ENCODE measurements at places on chromosomes 3 and 15.

DNA sequence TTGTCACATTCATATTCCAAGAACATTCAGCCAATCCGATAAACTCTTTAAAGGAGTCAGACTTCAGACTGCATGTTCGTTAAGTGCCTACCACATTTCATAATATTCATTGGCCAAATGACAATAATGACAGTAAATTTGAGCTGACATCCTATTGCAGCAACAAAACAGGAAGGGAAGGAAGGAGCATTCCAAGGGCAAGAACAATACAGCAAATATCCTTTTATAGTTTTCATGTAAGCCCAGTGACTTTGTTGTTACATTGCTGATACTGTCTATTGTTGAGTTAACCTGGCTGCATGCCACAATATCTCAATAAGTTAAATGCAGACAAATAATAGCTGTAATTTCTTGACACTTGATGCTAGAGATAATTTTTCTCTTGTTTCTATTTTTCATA lies 16.4 kb upstream of the CBLB start:
- no peak for DNase-seq

GRCh38 chr3:68972358-68972979 lies 40.1 kb upstream of the TAFA4 start:
- no peak for DNase-seq

GRCh38 chr15:67080118-67080899 lies 14.9 kb downstream of the SMAD3 start:
- no peak for DNase-seq

GRCh38 chr3:178001670-178002101 lies 534.5 kb upstream of the KCNMB2 start:
- no peak for DNase-seq

DNA sequence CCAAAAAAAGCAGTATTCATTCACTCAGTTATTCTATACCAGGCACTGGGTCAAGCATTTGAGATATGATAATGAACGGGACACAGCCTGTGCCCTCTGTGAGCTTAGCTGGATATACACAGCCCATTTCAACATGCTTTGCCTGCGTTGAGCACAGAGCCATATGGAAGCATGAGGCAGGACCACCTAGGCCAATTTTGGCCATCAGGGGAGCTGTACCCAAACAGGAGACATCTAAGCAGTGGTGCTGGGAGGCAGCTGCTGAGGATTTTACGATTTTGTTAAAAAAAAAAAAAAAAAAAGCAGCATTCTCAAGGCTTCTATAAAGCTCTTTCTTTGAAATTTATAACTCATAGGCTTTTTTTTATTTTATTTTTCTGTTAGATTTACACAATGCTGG lies 87.2 kb upstream of the SLC2A2 start:
- DNase-seq, result no peak

- no peak for DNase-seq
Measured at GRCh38 chr3:139935016-139935865, at the start of gene CLSTN2. Gene CLSTN2 (plus strand): TSS chr3:139935185.

DNA sequence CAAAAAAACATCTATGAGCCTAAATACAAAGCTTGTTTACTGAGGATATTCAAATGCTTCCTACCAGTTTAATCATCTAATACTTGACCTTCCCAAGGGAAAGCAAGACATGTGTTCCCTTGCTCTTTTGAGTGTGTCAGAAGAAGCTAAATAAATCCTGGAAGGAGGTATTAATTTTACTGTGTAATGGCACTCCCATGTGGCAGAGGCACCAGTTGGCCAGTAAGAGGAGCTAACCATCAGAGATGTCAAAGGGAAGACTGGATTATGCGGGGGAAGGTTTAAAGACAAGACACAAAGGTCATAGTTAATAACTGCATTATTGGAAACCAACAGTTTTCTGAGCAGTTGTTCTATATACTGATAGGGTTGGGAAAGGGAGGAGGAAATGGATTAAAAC lies 125.1 kb downstream of the SUCLG2 start:
- no peak for DNase-seq

DNA sequence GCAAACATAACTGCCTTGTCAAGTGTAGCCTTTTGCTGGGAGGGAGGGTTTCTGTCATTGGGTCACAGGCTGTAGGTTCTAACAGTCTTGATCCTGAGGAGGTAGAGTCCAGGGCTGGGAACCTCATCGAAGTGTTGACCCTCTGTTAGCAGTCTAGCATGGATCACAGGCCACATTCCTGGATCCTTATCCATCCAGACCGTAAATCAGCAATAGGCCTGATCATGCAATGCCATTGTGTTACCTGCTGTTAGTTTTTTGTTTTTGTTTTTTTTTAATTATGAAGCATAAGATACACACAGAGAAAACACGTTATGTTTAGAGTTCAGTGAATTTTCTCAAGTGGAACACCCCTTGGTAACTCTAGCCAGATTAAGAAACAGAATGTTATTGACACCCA lies 282.0 kb upstream of the TPM1 start:
- no peak for DNase-seq

DNA sequence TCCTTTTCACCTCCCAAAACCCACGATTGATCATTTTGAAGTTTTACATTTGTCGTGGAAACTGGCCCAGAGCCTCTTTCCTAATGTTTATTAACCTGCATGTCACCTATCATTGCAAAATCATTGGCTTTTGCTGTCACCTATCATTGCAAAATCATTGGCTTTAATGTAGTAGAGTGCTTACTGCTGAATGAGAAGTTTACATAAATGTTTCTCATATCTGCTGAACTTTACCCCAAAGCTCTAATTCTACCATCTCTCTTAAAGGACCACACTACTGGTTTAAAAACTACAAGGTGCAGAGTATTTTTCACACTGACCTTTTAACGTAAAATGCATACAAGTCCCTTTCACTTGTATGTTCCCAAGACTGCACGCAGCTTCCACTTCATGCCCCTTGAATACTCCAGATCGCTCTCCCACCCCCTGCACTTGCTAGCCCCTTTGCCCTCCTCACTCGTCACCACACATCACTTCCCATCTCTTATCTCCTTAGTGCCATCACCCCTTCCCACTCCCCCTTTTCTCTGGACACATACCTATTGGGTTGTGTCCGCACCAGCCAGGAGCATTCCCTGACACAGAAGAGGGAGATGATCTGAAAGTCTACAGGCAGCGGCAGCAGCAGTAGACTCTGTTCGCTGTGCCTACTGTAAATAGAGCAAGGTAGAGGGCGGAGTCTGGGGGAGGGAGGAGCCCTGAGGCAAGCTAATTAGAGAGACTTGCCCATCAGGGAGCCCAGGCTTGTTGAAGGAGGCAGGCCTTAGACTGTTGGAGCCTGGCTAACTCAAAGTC lies 30.2 kb upstream of the ATOSA start:
- no peak for DNase-seq

- no peak for DNase-seq
Measured at GRCh38 chr3:42019953-42020260, 58.0 kb upstream of the ULK4 start.

DNA sequence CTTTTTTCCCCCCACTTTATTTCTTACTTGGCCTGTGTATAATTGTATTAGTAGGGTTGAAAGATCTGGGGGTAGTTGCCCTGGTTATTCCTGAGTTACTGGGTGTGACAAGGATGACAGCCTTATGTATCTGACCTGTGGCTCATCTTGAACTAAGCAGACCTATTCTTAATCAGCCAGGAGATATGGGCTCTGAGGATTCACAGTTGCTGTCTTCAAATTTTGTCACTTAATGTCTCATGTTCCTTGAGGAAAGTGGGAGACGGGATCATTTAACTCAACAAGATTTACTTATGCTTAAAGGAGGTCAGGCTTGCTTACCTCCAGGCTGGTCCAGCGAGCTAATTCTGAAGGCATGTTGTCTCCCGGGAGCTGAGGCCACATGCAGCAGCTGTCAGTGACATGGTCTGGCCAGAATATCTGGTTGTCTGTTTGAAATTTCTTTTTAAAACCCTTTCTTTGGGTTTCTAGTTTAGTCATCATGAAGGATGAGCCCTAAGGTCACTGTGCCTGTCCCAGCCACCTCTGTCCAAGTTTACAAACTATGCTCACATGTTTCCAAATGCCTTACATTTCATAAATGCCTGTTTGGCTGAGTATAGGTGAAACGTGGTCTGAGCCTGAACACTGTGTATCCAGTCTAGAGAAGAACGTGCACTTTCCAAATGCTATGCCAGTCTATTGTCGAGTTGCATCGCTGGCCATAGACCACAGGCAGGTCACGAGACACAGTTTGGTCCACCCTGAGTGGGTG lies 26.8 kb downstream of the LRTM1 start:
- DNase-seq, result no peak

GRCh38 chr3:46202535-46202934 lies 5.6 kb downstream of the CCR1 start:
- DNase-seq, result no peak

GRCh38 chr3:177482048-177482691 lies 284.9 kb upstream of the TBL1XR1 start:
- DNase-seq, result no peak

- no peak for DNase-seq
Measured at GRCh38 chr3:97871801-97872524, 50.2 kb downstream of the CRYBG3 start.

DNA sequence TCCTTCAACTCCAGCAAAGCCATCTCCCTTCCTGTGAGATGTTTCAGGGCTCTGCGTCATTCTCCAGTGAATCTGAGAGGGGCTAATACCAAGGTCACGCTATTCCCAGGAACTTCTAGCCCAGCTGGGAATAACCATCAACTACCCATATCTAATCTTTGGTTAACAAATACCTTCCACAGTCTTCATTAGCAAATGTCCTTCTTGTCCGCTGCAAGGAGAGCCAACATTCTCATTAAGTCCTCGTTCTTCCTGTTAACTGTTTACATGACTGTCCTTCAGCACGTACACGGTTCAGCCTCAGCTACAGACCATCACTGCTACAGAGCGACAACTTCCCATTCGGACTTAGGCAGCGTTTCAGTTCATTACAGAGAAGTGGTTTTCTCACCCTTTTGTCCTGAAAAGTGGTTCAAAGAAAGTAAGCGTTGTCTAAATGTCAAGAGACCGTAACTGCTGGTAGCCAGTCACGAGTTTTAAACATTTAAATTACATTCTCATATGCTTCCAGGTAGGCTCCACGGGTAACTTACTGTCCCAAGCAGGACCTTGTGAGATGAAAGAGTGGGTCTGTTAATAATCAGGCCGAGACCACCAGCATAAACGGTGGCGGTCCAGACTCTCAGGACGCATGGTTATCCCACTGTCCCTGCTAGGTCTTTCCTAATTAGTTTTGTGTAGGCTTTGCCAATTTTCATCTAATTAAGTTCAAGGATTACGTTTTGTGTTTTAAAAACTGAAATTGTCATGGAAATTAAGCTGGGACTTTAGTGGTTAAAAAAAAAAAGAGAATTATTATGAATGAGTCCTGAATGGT lies 63.8 kb downstream of the CHSY1 start:
- no peak for DNase-seq

- DNase-seq, result no peak
Measured at GRCh38 chr15:88661041-88661700, 22.4 kb downstream of the ISG20 start.

DNA sequence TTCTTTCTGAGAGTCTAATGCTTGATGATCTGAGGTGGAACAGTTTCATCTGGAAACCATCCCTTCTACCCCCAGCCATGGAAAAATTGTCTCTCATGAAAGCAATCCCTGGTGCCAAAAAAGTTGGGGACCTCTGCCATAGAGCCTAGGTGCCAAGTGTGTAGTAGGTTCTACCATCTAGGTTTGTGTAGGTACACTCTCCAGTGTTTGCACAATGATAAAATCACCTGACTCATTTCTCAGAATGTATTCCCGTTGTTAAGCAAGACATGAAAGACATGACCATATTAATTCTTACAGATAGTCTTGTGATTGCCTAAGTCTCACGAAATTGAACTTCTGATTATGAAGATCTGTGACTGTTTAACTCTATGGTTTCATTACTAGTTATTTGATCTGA lies 68.6 kb downstream of the KAT2B start:
- no peak for DNase-seq

DNA sequence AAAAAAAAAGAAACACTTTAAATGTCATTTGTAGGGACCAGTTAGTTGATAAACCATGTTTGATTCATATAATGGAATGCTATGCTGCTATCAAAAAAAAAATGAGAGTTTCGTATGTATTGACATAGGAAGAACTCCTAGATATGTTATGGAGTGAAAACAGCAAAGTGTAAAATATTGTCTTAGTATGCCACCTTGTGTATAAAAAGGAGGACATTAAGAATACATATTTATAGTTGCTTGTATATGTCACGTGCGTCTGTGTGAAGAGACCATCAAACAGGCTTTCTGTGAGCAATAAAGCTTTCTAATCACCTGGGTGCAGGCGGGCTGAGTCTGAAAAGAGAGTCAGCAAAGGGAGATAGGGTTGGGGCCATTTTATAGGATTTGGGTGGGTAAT lies 39.5 kb downstream of the KBTBD8 start:
- DNase-seq, result no peak

DNA sequence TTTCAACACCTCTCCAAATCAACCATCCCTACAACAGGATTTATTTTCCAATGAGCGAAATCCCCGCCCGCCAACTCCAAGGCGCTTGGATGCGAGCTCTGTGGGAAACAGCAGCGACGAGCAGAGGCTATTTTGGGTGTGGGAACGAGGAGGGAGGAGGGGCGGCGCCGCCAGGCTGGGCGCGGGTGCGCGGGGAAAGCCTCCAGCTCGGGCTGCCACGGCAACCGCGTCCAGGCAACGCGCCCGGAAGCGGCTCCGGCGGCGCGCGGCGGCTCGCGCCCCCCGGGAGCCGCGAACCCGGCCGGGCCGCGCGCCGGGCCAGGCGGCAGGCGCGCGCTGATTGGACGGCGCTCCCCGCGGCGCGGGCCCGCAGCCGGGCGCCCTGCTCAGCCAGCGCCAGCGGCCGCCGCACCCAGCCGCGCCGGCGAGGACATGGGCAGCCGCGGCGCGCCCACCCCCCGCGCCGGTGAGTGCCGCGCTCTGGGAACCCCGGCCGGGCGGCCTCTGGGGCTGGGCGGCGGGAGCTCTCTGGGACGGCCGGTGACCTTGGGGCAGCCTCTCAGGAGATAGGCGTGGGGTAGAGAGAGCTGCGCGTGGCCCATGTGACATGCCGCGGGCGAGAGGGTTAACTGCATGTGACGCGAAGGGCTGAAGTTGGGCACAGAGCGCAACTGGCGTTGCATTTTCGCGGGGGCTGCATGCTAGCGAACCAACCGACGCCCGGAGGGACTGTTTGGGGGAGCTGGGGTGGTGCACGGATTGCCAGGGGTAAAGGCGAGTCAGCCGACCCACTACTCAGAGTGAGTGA lies at the start of gene FAM81A:
TSS of gene FAM81A (plus strand) at position 370 of the 808 bp plus-strand sequence. CDS start 20,441 bp downstream, outside the sequence.
- DNase-seq, result no peak

GRCh38 chr3:192840143-192840836 lies 77.4 kb downstream of the MB21D2 start:
- no peak for DNase-seq

- no peak for DNase-seq
Measured at GRCh38 chr3:128123156-128123537, 465 bp downstream of the RUVBL1 start.

- no peak for DNase-seq
Measured at GRCh38 chr3:16239780-16240179, 25.0 kb downstream of the DPH3 start.
